Trophoblast cell (in vitro differentiated cells and primary cell): ENCODE measurements at places on chromosomes 16 and 17.

GRCh38 chr17:49845321-49845720, 2.5 kb downstream of the TAC4 start:
- DNase-seq = no peak
- H3K4me1 ChIP-seq = peaks cover 3% of the 10 kb centered on the region

DNA sequence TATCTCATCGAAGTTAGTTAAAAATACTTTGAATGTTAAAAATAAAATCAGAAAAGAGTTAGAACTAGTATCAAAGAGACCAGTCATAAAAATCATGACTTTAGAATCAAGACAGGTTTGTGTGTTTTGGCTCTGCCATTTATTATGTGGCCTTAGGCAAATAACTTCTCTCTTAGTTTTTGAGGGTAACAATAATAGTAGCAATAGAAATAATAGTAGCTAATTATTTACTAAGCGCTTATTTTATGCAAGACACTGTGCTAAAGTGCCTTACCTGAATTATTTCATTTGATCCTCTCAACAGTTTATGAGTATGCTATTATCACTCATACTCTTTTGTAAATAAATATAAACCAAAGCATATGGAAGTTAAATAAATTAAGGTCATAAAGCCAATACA, 77.0 kb downstream of the SMURF2 start:
- no peak overlapping the region for H3K4me3 ChIP-seq
- no peaks in the 10 kb centered on the region for H3K27me3 ChIP-seq
- DNase-seq = no peak

DNA sequence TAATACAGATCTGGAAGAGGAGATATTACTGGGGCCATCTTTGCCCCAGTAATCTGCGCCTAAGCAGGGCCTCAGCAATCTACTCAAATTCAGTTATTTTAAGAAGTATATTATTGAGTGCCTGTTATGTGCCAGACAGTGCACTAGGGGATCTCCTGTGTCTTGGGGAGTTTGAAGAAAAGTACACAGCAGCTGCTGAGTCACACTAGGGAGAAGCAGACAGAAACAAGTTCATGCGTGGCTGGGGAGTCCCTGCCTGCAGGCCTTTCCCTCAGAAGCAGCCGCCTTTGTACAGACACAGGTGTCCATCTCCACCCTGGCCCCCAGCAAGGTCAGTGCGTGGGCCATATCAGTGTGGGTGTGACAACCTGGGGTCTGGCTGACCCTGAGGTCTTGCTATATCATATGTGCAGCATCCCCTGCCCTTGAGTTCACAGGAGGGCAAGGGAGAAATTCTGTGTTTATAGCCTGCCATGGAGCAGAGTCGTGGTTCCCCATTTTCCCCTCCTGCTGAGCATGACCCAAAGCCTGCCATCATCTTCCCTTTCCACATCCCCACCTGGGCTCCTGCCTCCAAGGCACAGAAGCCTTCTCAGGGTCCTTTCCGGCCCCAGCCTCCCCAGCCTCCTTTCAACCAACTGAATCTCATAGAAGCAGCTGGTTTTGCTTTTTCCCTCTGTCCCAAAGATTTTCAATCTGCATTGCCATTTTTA, 229.9 kb upstream of the SDK2 start:
- no peak overlapping the region for H3K27ac ChIP-seq
- H3K27me3 ChIP-seq = no peaks in the 10 kb centered on the region
- no peaks in the 10 kb centered on the region for H3K36me3 ChIP-seq
- DNase-seq = no peak

DNA sequence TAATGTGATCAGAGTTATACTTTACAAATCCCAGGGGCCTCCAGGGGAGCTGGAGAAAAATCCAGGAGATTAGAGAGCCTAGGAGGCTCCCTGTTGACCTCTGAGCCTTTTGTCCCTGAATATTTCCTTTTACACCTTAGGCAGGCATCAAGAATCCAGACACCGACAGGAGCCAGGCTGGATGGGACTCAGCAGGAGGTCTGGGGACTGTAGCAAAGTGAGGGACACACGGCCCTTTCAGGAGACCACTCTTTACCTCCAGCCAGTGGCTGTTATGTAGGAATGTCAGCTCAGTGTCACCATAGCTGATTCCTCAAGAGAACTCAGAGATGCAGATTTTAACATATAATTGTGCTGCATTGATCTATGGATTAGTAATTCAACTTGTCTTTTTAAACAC, 198.4 kb downstream of the SHISA9 start:
- no peak overlapping the region for H3K4me3 ChIP-seq
- H3K27me3 ChIP-seq = no peaks in the 10 kb centered on the region
- no peaks in the 10 kb centered on the region for H3K36me3 ChIP-seq
- H3K4me1 ChIP-seq = peaks cover 12% of the 10 kb centered on the region

DNA sequence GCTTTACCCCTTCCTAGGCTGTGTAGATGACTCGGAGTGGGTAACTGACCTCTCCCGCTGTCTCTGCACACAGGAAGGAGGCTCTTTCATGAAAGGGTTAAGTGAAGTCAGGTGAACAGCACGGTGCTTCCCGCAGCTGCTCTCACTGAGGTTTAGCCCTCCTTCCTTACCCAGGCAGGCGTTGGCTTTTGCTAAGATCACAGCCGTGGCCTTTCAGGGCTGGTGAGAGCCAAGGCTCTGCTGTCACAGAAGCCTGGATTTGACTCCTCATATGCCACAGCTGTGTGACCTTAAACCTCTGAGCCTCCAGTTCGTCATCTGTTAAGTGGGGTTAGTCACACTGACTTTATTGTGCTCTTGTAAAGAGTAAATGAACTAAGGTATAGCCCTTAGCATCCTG, 90.9 kb upstream of the PLCG2 start:
- peaks cover 5% of the 10 kb centered on the region for H3K4me1 ChIP-seq
- H3K4me3 ChIP-seq = no peak overlapping the region
- DNase-seq = no peak

GRCh38 chr17:69525920-69526841, 111.7 kb downstream of the MAP2K6 start:
- H3K4me1 ChIP-seq = no peaks in the 10 kb centered on the region
- H3K4me3 ChIP-seq = no peak overlapping the region
- peak; percentile 52 for DNase-seq
- no peaks in the 10 kb centered on the region for H3K36me3 ChIP-seq
- no peaks in the 10 kb centered on the region for H3K27me3 ChIP-seq

GRCh38 chr17:77420804-77421629, 280.2 kb downstream of the SEC14L1 start:
- no peaks in the 10 kb centered on the region for H3K27me3 ChIP-seq
- H3K4me1 ChIP-seq = peaks cover 59% of the 10 kb centered on the region
- peak overlapping the region; percentile 25 for H3K27ac ChIP-seq
- H3K4me3 ChIP-seq = no peak overlapping the region

DNA sequence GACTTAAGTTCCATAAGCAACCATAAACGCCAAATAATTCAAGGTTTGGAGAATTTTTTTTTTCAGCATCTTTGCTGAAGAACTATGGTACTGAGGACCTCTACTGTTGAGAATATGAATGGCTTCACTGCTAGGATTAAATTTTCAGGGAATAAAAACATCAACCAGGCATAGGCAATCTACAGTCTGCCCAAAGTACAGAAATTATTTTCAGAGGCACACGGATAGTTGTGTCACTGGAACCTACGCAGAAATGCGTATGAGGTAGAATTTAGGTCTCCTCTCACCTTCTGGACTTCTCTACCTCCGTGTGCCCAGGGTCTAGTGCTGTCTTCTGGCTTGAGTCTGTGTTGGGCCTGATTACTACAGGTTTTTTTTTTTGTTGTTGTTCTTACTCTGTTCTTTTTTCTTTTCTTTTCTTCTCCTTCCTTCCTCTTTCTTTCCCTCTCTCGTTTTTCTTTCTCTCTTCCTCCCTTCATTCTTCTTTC, 39.7 kb downstream of the NACA2 start:
- no peak overlapping the region for H3K4me3 ChIP-seq
- no peaks in the 10 kb centered on the region for H3K27me3 ChIP-seq
- DNase-seq = no peak
- H3K36me3 ChIP-seq = no peaks in the 10 kb centered on the region
- H3K27ac ChIP-seq = no peak overlapping the region
